Muscle of arm (tissue), 14 donors: ENCODE measurements at places on chromosomes 1 and 21.

- DNase-seq = no peak
Measured at GRCh38 chr1:9341301-9341845, 48.7 kb downstream of the SPSB1 start.

GRCh38 chr1:180256341-180257027, 26.4 kb downstream of the LHX4 start:
- no peak for DNase-seq

DNA sequence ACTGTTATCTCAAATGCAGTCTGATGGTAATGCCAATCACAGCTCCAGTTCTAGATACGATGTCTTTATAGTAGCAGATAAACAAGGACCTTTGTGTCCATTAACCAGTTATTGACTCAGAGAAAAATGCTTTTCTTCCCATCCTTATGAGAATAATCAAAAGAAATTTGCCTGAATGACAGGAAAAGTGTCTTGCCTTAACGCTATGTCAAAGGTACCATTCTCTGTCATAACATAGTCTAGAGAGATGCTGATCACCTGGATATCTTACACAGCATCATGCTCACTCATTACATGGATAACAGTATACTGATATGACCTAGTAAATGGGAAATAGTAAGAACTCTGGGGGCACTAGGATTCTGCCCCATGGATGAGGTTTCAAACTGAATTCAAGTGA, 151.7 kb upstream of the NEGR1 start:
- DNase-seq = no peak

DNA sequence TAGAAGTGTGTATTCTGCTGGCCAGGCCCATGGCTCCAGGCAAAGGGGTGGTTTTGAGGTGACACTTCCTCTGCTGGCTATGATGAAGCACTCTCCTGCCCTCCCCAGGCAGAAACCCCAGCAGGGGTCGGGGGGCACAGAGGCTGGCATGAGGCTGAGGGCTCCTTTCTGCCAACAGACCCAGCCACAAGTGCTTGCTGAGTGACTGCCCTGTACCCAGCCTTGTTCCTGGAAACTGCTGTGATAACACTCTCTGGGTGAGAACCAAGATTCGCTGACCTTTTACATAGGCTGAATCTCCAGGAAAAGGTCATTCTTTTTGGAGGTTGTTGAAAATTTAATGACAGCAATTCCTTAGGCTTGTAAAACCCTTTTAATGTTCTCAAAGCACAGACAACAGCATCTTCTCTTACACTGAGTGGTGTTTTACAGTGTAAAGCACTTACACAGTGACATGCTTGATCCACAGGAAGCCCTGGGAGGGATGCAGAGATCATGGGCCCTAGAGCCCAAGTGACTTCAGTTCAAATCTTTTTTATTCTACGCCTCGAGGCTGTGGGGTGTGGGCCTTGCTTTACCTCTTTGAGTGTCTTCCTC, 155.5 kb upstream of the FGGY start:
- no peak for DNase-seq

- no peak for DNase-seq
Measured at GRCh38 chr1:116738673-116739370, 15.4 kb upstream of the CD2 start.

- DNase-seq = no peak
Measured at GRCh38 chr21:38714039-38714817, 91.5 kb upstream of the ETS2 start.

GRCh38 chr1:175270361-175270760, 77.8 kb upstream of the KIAA0040 start:
- DNase-seq = no peak

DNA sequence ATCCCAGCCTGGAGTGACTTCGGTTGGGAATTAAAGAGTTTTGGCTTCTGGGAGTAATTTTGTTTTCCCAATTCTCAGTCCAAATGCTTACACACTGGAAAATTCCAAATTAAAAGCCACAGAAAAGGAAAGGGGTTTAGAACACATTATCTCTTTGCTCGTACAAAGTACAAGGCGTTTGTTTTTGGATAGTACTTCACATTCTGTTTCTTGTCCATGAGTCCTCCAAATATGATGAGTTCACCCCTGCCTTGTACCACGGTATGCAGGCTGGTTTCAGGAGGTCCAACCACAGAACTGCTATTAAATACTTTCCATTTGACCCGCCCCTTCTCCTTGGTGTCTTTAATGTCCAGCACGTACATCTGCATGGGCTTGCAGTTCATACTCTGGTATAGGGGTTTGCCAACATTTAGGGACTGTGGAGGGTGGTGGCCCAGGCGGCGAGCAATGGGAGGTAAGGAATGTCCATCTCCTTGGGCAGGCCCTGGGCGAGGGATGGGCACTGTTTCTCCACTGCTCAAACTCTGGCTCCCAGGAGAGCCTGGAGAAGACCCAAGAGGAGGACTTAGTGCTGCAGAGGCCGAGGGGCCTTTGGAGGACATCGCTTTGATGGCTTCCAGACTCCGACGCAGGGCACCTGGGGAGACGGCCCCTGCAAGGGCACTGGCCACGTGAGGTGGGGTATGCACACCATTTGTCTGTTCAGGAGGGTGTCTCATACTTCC, 13.7 kb upstream of the CPLANE2 start:
- no peak for DNase-seq

DNA sequence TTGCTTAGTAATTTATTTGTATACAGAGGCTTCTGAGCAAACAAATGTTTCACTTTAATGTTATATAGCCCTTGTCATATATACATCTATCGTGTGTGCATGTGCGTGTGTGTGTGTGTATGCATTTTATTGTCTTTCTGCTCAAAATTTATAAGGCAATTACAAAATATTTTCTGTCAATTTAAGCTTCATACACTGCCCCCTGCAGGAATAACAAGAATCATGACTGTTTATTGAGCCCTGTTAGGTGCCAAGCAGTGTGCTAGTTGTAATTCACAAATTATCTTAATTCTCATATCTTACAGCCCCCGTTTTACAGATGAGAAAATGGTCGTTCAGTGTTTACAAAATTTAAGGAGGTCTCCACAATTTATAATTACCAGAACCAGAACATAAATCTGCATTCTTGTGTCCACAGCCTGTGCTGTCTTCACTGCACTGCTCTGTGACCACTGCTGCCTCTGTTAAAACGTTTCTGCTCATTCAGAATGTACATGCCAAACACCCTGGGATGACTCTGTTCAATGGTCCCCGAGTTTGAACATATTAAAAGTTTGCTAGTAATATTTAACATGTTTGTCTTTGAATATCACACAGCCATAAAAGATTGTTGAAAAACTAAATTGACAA, 181.3 kb downstream of the ATP6V1G3 start:
- peak; percentile 2 for DNase-seq

- DNase-seq = peak; percentile 76
Measured at GRCh38 chr1:172323686-172324085, 96.8 kb upstream of the C1orf105 start.

DNA sequence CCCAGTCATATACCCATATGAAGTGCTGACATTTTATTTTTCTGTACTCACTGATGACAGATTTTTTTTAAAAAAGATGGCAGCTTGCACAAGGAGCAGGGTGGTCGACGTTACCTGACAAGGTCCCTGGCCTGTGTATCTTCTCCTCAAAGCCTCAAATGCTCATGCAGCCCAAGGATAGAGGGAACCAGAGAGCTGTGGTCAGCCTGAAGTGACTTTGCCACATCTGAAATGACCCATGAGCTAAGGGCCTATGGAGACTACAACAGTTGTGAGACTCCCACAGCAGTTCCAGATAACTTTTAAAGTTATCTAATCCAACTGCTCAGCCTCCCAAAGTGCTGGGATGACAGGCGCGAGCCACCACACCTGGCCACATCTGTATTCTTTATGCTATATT, 131.1 kb downstream of the GLUL start:
- no peak for DNase-seq

GRCh38 chr21:32608851-32609250, 3.3 kb downstream of the CFAP298 start:
- no peak for DNase-seq

- DNase-seq = no peak
Measured at GRCh38 chr1:18629659-18630510, 761 bp upstream of the PAX7 start.

- no peak for DNase-seq
Measured at GRCh38 chr1:157624471-157624870, 26.6 kb upstream of the FCRL4 start.

GRCh38 chr21:35475762-35476161, 426.7 kb upstream of the RUNX1 start:
- DNase-seq = no peak

GRCh38 chr1:174039027-174039426, 16.9 kb upstream of the RC3H1 start:
- no peak for DNase-seq

- no peak for DNase-seq
Measured at GRCh38 chr1:224747578-224747977, 131.5 kb downstream of the CNIH3 start.

DNA sequence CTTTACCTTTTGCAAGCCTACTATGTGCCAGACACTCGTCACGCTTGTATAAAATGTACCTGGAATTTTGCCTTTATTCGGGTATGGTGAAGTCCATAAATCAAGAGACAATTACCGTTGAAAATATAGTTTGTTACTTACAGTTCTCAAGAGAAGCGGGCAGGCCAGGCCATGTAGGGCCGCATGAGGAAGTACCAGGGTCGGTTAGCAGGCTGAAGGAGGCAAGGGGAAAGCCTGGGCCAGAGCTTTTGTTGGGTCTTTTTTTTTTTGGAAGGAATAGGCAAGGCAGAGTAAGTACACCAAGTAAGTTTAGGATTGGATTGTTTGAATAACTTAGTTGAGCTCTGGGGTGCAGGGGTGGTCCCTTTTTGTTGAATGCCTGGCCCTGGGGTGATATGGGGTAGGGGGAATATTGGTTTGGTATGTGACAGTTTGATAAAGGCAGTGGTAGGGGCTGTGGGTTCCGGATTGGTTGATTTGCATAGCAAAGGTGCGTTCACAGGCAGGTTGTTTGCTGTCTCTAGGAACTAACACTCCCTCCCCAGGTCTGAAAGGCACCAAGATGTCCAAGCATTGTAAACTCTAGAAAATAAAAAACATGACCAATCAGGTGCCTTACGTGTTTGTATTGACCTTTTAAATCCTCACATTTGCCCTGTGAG, 80.7 kb downstream of the KAZN start:
- DNase-seq = no peak
